Activated T-helper 1 cell treated with anti-CD3 and anti-CD28 coated beads, Interleukin-2, amount 50 U/mL, for 16 hours (primary cell): ENCODE measurements at places on chromosomes 16 and 17.

DNA sequence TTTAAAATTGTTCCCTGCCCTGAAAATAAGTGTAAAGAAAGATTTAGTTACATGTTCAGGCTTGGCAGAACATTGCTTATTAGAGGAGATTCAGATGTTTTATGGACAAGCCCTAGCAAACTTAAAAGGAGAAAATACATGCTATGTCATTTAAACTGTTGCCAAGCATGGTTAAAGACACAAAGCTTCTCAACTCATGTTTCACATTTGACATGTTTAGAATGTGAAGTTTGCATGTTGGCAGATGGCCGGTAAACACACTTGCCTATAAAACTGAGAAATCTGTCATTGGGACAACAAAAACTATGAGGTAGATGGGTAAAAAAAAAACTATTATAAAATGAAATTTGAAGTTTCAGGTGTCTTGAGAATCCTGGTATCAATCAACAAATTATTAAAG is 5.8 kb downstream of the KRTAP29-1 start:
- no peak for DNase-seq

- no peak for DNase-seq
Measured at GRCh38 chr16:29900102-29900887, at the start of gene ASPHD1. ASPHD1 (plus strand) TSS chr16:29900488; CDS start chr16:29900972, 484 bp downstream.

- DNase-seq = peak; percentile 5
Measured at GRCh38 chr17:61139219-61139618, 260.4 kb upstream of the TBX2 start.

DNA sequence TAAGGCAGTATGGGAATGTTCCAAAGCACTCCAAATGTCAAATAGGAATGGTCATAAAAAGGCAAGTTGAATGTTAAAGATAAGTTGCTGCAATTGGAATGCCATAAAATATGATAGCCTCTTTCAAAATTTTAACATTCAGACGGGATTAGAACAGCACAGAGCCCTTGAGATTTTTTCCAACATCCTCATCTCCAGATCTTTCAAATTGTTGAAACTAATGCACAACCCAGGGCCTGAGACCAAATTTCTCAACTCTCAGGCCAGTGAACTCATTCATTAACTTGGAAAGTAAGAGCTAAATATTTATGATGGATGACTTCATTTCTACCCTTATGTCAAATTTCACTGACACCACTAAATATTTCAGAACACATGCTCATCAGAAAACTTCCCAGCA is 346.5 kb upstream of the XYLT1 start:
- DNase-seq = no peak

GRCh38 chr16:84848986-84849634 is 29.3 kb downstream of the CRISPLD2 start:
- DNase-seq = no peak

GRCh38 chr17:9628509-9628908 is 16.8 kb upstream of the USP43 start:
- DNase-seq = no peak

- no peak for DNase-seq
Measured at GRCh38 chr17:73340093-73340596, 28.3 kb upstream of the CDC42EP4 start.

DNA sequence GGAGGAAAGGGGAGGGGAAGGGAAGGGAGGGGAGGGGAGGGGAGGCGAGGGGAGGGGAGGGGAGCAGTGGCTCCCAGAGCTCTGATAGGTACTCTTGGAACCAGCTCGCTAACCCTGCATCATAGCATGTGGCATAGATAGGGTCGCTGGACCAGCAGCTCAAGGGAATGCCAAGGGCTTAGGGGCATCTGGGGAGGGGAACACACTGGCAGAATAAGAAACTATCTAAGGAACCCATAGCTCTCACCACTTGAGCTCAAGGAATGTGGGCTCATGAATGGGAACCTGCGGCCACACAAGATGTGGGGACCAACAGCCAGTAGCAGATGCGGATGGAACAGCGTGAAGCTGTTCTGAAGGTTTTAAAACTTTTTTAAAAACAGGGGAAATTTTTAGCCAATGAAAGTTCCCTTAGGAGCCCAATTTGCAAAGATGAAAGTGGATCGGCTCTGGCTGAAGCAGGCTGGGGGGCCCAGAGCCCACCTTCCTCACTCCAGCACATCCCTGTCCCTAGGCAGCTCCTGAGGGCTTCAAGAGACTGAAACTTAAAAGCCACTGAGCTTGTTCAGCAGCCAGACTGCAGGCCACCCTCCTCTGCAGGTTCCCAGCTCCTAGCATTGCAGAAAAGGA is 46.9 kb downstream of the PIMREG start:
- no peak for DNase-seq

DNA sequence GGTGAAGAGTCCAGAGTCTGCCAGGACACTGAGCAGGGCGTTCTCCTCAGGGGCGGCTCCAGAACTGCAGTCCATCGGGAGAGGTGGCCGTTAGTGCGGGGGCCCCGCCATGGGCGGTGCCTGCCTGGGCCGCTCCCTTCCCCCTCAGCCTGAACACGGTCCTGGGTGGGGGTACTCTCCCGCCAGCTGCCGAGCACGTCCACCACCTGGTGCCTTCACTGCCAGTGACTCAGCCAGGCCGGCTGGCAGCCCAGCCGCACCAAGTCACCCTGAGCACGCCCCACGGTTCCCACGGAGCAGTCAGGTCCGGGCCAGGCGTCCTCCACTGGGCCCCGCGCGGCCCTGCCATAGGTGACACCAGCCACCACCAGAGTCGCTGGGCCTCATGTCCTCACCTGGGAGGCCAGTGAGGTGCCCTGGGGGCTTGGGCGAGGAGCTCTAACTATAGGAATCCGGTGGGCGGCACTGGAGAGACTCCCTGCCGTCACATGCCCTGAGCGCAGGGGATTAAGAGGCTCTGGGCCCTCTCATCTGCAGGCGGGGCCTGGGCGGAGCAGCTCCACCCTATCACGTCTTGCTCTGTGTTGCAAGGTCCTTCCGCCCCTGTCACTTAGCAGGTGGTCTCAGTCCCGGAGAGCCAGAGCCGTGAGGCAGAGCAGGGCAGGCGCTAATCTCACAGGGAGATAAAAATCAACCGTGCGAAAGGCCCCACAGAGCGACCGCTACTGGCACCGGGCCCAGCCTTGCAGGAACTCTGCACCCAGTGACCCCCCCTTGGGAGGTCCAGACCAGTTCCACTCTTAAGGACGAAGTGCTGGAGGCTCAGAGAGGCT is 14.3 kb downstream of the PIEZO1 start:
- DNase-seq = no peak

DNA sequence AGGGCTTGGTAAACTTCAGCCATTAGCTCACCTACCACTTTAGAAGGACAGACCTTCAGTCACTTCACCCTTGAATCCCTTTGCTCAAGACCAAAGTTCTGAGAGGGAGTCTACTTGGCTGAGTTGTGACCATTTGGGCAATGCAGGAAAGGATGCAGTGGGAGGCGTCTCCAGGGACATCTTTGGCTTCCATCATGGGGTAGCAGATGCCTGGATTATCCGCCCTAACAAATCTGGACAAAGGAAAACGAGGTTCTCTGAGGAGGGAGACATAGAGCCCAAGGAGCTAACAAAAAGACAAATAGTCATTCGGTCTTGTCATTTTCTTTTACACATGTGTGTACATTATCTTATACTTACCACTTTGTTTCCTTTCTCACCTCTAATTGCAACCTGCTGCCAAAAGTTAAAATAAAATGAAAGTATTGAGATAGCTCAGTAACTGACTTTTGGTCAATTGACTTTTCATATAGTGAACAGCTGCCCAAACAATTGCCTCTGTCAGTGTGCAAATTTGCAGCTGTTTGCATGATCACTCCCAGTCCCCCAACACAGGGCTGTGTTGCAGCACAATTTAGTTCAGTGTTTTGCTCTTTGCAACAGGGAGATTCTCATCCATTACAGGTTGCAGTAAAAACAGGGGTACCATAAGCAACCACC is 108.9 kb upstream of the EEF2KMT start:
- no peak for DNase-seq

- DNase-seq = no peak
Measured at GRCh38 chr16:69435977-69436820, 11.8 kb downstream of the CYB5B start.

GRCh38 chr16:79069121-79069520 is 531.4 kb downstream of the MAF start:
- DNase-seq = no peak

- DNase-seq = no peak
Measured at GRCh38 chr17:78344666-78345065, 15.2 kb downstream of the SOCS3 start.

DNA sequence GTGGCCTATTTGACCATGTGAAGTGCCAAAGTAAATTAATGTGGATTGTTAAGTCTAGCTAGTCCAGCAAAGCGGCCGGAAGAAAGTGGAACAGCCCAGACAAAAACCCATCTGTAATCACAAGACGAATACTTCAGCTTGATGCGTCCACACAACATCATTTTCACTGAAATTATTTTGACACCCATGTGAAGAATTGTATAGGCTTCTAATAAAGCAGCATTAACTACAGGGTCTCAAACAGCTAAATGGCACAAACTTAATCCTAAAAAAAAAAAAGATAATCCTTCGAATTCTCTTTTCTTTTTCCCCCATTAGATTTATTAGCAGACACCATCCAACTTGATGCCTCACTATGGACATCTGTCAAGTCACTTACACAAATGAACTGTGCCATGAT is 73.8 kb downstream of the TOX3 start:
- no peak for DNase-seq

GRCh38 chr16:24007934-24008333 is 172.2 kb downstream of the PRKCB start:
- DNase-seq = no peak

DNA sequence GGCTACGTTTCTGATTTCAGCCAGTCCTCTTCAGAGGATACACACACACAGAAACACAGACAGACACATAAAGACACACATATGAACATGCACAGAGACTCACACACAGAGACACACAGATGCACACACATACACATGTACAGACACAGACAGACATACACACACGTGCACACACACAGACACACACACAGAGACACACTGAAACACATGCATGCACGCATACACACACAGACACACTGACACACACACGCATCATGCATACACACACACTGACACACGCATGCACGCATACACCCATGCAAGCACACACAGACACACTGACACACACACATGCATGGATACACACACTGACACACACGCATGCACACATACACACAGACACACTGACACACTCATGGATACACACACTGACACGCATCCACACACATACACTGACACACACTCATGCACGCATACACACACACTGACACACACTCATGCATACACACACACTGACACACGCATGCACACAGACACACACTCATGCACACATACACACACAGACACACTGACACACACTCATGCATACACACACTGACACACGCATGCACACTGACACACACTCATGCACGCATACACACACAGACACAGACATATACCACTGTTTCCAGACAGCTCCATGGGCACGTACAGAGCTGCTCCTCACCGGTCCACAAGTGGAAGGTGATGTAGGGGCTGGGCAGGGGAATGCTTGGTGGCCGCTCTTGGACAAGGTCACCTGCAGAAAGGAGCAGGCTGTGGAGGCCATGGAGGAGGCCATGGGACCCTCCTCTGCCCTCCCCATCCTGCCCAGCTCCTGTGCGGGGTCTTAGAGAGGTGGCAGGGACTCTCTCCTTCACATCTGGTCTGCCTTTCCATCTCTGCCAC is 30.1 kb upstream of the MFSD6L start:
- no peak for DNase-seq

- no peak for DNase-seq
Measured at GRCh38 chr16:73199214-73199613, 151.3 kb upstream of the ZFHX3 start.

DNA sequence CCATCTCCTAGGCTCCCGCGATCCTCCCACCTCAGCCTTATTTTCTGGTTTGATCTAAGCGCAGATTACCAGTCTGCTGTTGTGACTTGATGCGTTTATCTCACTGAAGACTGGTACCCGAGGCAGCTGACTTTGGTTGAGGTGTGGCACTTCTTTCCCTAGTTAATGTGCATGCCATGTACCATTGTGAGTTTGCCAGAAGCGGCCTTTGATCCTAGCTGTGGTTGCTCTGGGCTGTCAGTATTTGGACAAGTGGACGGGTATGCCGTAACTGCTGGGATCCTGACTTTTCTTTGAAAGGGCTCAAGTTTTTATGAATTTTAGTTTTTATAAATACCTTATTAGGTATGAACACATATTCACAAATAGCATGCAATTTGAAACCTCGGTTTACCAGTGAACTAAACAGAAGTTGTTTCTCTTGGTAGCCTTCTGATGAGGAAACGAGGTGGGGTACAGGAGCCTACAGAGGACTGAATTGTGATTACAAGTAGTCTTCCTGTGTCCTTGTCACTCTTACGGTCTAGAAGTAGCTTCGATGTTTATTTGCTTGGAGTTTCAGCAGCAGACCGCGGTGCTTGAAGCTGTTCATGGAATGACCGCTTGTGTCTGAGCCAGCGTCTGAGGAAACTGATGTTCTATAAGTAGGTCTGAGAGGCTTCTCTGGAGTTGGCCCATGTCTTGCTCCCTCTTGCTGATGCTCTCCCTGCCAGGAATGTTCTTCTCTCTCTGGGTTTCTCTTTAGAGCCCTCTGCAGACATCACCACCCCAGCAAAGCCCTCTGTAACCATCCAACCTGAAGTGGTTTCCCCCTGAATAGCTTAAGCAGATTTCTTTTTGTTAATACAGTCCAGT is 40.0 kb downstream of the SEC14L1 start:
- no peak for DNase-seq

DNA sequence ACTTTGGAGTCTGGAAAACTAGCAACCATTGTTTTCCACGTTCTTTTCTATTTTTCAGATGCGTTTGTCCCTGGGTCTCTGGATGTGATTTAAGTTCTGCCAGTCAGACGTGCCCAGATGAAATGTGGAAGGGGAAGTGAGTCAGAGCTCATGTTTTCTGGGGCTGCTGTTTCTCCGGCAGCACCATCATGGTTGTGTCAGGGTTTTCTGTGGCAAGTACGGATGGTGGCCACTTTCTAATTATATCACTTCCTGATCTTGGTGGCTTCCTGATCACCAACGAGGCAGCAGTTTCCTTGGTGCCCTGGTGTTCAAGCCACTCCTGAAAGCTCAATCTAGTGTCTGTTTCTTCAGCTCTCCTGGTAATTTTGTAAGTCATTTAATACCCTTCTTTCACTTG is 31.4 kb upstream of the PMFBP1 start:
- DNase-seq = no peak

DNA sequence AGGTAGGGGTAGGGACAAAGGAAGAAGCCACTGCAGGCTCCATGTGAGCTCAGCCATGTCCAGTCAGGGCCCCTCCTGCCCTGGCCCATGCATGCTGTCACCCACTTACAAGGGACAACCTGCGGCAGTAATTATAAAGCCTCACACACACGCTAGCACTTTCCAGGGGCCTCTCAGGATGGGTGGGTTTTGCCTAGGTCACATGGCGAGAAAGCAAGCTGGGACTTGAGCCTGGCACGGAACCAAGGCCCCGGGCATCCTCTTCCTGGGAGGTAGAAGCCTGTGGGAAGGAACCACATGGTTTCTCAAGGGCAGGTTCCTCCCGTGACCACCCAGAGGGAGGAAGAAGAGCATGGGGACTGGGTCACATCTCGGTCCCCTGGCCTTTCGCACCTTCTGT is 7.0 kb downstream of the ZNF319 start:
- DNase-seq = no peak

GRCh38 chr16:53099318-53100130 is 44.7 kb downstream of the CHD9 start:
- peak; percentile 12 for DNase-seq
